ENCODE measurements at places on chromosomes 16 and 17.
A peak's percentile ranks its signal among the peaks of the same experiment; 100 is the strongest.

DNA sequence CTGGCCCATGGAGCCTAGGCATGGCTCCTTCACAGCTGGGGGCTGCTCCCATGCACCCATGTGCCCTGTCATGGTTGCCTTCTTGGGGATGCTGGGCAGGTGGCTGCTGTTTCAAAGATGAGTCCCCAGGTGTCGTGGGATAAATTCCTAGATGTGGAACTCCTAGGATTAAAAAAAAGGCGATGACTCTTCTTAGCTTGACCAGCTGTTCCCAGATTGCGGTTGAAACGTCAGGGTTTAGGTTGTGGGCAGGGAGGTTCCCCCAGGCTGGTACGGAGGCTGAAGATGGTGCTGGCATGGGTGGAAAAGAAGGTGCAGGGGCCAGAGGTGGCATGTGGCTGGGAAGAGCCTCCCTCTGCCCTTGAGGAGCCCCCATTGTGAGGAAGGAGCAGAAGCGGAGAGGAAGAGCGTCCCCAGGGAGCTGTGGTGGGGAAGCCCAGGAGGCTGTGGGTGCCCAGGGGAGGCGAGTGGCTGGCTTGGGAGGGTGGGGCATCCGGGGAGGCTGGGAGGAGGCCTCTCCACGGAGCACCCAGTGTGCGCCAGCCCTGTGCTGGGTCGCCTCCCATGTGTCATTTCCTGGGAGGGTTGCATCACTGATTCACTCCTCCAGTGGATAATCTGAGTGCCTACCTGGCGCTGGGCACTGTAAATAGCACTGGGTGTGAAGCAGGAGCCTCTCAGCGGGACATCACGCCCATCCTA lies 7.5 kb upstream of the KCNJ12 start:
- peak; percentile 28 for DNase-seq

- DNase-seq: no peak
These were observed 25.1 kb downstream of the MINK1 start for GRCh38 chr17:4858068-4858881.

DNA sequence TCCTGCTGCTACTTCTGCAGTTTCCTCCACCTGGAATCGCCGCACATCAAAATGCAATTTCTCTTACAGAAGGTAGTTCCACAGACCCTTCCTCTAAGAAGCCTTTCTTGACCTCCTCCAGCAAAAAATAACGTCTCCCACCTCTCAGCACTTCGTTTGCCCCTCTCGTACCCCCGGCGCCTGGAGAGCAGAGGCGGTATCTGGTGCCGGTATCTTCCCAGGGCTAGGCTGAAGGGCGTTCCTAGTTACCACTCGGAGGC lies 482 bp downstream of the DCTPP1 start:
- no peak for DNase-seq

DNA sequence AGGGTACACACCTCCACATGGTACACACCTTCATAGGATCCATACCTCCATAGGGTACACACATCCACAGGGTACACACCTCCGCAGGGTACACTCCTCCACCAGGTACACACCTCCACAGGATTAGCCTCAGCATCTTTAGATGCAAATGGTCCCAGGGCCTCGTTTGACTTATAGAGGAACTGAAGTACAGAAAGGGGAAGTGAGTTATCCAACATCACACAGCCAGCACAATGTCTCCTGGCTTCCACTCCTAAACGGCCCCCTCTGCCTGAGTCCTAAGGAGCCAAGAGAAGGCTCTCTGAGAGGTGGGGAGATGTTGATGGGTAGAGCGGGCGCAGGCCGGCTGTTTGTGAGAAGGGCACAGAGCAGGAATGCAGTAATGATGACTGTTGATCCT lies 12.0 kb downstream of the FOXN1 start:
- DNase-seq: no peak

- no peak for DNase-seq
These were observed 27.9 kb upstream of the GINS2 start for GRCh38 chr16:85716680-85717038.

DNA sequence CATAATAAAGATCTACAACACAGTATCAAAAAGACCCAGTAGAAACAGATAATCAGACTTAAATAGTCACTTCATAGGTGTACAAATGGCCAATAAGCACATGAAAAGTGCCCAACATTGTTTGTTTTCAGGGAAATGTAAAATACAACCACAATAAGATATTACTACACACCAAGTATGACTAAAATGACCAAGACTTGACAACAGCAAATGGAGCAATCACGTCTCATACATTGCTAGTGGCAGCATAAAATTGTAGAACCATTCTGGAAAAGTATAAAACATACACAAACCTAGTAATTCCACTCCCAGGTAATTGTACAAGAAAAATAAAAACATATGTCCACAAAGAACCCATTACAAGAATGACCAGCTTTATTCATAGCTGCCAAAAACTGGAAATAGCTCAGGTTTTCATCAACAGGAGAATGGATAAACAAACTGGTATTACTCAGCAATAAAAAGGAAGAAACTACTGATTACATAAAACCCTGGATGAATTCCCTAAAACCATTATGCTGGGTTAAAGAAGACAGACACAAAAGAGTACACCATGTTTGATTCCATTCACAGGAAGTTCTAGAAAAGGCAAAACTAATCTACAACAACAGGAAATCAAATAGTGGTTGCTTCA lies 85.6 kb downstream of the TTC19 start:
- no peak for DNase-seq

- no peak for DNase-seq
These were observed 27.8 kb downstream of the CCL4 start for GRCh38 chr17:36131421-36131820.

DNA sequence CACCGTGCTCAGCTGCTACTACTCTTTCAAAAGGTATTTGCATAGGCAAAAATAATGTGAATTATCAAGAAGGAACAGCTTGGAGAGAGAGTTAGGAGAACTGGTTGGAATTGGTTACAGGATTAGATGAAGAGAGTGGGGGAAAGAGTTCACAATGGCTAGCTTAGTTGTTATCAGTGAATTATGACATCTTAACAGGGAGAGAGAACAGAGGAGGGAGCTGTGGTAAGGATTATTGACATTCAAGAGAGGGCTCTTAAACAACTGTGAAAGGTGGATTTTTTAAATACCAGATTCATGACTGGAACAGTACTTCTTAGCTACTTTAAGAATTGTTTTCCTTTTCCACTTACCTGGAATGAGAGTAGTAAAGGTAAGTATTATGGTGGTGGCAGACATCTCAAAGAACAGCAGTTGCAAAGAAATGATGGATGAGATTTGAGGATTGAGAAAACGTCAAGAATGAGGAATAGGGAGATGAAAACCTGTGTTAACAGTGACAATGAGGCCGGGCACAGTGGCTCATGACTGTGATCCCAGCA lies 43.9 kb upstream of the SLC5A11 start:
- no peak for DNase-seq
